ENCODE measurements at places on chromosomes 13 and 19.
A peak's percentile ranks its signal among the peaks of the same experiment; 100 is the strongest.

GRCh38 chr19:47587295-47587694 is 14.3 kb upstream of the ZNF541 start:
- no peak for DNase-seq

DNA sequence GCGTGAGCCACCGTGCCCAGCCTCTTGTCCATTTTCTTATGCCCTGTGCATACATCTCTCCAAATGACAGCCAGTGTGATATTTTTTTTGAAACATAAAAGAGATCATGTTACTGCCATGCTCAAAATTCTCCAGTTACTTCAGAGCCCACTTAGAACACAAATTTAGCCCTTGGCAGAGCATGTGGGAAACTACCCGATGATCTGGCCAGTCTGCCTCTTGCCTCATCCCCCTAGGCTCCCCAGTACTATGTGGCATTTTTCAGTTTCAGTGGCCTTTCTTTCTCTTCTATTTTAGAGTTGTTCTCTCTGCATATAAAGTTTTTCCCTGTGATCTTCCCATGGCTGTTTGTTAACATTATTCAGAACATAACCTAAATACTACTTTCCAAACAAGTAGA is 323.0 kb downstream of the GPC5 start:
- no peak for DNase-seq

- DNase-seq = no peak
Observed at GRCh38 chr13:97215325-97215724, 6.8 kb upstream of the MBNL2 start.

GRCh38 chr13:98239162-98240076 is 62.4 kb upstream of the RNF113B start:
- DNase-seq = peak; percentile 97

GRCh38 chr13:21010621-21011020 is 50.8 kb downstream of the LATS2 start:
- DNase-seq = no peak

Data from DMS79 (cell line).